ENCODE measurements at places on chromosomes 13 and 19.

GRCh38 chr13:111339366-111340143 lies 19.1 kb downstream of the TEX29 start:
- peak; percentile 47 for DNase-seq

- no peak for DNase-seq
These were observed 56.6 kb downstream of the COG3 start for GRCh38 chr13:45521297-45521696.

GRCh38 chr19:2726904-2727639 lies 5.9 kb upstream of the DIRAS1 start:
- DNase-seq = no peak

GRCh38 chr19:13164343-13165161 lies 14.3 kb downstream of the IER2 start:
- peak; percentile 79 for DNase-seq

GRCh38 chr19:5018224-5019015 lies 49.5 kb downstream of the KDM4B start:
- DNase-seq = no peak

DNA sequence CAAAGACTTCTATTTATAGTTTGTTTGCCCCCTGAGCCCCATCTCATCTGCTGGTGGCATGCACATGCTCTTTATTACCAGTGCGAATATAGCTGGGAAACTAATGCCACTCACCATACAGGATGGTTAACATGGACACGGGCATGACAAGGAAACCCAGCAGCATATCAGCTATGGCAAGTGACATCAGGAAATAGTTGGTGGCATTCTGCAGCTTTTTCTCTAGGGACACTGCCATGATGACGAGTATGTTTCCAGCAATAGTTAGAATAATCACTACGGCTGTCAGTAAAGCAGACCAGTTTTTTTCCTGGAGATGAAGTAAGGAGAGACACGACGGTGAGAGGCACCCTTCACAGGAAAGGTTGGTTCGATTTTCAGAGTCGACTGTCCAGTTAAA lies 1.5 kb downstream of the HTR2A start:
- DNase-seq = no peak

- no peak for DNase-seq
These were observed 554.1 kb downstream of the KCTD12 start for GRCh38 chr13:76331943-76332712.

DNA sequence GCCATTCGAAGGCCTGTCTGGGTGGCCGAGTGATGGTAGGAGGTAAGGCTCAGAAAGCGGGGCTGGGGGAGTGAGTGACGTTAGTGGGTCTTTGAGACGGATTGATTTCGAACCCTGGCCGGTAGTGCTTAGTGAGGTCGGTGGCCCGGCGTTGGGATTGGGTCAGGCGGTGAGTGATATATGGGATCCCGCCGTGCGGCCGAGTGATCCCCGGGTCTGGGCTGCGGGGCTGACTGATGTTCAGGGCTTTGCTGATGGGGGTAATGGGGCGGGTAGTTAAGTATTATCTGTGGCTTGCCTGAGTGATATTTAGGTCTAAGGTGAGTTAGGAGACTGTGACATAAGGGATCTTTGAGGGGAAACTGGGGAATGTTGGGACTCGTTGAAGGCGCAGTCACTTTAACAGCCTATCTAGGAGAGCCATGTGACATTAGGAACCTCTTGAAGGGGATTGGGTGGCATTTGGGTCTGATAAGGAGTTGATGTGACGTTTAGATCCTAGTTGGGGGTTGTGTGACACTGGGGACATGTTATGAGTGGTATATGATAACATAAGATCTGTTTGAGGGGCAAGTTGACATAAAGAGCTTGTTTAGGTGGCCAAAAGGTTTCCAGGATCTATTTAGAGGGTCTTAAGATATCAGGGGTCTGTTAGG lies 543 bp downstream of the PSMC4 start:
- DNase-seq = no peak

DNA sequence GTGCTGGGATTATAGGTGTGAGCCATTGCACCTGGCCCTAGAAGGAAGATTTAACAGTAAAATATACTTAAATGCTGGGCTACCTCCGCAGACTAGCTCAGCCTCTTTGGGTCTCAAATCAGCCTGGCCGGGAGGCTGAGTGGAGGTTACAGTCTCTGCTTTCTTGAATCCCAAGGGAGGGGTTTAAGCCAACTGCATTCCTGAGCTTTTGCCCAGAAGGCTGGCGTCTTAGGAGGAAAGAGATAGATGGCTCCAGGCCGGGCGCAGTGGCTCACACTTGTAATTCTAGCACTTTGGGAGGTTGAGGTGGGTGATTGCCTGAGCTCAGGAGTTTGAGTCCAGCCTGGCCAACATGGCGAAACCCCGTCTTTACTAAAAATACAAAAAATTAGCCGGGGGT lies 623 bp upstream of the C5AR1 start:
- no peak for DNase-seq

DNA sequence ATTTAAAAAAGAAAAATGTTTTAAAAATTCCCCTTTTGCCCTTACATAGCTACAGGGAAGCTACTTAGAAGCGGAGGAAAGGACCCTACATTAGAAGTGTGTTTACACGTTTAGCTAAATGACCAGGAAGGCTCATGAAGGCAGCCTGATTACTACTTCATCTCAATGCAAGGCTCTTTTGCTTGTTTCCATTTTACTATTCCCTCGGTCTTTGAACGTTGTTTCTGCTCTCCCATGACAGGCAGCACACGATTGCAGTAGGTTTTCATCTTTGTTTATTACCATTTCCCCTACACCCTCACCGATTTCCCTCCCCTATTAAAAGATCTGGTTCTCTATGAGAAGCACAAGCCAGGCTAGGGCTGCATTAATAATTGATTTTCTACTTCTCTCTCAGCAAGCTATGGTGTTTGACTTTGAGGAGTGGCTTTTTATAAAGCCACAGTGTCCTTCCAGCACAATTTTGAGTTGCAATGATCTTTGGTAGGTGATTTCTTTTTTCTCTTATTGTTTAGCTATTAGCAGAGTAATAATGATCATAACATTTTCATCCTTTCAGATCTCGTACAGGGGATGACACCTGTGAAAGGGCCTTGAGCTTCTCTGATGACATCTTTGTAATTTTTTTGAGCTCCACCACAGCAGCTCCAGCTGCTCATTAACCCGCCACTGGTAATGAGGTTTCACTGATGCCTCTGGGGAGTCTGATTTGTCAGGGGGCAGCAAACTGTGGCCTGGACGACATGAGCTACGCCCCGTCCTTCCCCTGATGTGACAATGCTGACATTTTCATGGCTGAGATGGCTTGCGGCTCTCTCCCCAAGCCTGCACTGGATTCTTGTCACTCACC lies 670.3 kb downstream of the UQCRFS1 start:
- DNase-seq = no peak

GRCh38 chr13:81686877-81687276 lies 1346.0 kb upstream of the SPRY2 start:
- no peak for DNase-seq

Data from left forelimb (tissue), 1 donor.